Natural killer cell treated with Interleukin-12 subunit alpha and Interleukin-12 subunit beta and Interleukin-15 and Interleukin-18, amount 100 ng/mL, for 72 hours (primary cell): ENCODE measurements at places on chromosomes 4 and X. TPM values are rescaled to one million over a fixed set of nuclear protein-coding genes. Genes with fewer than 3 reads are reported as not detected.

DNA sequence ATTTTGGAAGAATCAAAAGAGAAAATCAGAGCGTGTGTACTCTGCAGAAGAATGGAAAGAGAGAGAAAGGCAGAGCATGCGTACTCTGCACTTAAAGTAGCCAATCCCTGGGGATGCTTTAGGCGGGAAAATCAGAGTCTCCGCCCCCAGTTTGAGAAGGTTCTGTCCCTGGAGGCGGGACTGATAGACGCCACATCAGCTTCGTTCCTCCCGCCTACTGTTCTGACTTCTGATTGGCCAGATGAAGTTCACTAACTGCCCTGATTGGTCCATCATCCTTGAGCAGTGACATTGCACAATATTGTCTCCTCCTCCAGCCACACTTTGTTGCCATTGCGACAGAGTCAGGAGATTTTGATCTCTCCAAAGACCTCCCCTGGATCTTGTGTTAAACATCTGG, 23.8 kb downstream of the SSX1 start:
- DNase-seq, result no peak

- DNase-seq, result no peak
Measured at GRCh38 chrX:69232945-69233344, 67.7 kb upstream of the PJA1 start.

The FBXO8 gene
- total RNA-seq, result 11.4 TPM

DNA sequence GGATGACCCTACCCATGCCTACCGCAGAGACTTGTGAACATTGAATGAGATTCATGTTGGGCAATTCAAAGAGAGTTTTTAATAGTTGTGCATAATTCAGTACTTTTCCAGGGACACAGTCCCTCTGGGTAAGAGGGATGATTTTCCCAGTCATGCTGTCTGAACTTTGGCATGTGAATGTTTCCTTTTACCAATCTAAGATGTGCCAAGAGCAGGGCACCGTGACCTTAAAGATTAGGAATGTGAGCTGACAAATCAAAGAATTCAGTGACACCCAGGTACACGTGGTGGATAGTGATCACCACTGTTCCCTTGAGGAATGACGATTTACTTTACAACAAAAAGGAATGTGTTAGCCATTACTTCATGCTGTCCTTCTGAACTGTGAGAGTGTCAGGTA, 515.6 kb downstream of the PPARGC1A start:
- no peak for DNase-seq

- DNase-seq, result peak; percentile 71
Measured at GRCh38 chr4:37891260-37892159, 626 bp downstream of the TBC1D1 start.

The ENPEP gene
- total RNA-seq, result 0.05 TPM

DNA sequence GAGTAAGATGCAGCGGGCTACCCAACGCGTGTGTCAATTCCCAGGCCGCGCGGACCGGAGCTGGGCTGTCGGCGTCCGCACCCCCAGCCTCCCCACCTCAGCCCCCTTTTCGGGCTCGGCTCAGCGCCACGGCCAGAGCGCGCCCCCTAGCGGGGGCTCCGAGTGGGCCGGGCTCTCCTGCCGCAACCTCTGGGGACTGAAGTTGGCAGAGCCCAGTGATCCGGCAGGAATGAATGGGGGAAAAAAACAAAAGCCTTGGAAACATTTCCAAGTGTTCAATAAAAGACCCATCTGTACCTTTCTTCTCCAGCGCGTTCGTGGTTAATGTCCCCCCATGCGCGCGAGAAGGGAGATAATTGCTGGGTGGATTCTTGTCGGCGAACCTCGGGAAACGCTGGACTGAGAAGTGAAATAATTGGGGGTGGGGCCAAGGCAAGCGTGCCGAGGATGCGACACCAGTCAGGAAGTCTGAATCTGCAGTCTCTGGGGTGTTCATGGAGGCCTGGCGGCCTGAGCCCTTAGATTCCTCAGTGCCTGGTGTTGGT, 5.2 kb upstream of the ARX start:
- no peak for DNase-seq

The HS3ST1 gene
- total RNA-seq, result not detected

The DCHS2 gene
- total RNA-seq, result not detected

- no peak for DNase-seq
Measured at GRCh38 chr4:79431839-79432238, 23.8 kb upstream of the GK2 start.

The TRIM61 gene
- 3.6 TPM for total RNA-seq

- DNase-seq, result no peak
Measured at GRCh38 chr4:185019456-185020292, 1.4 kb downstream of the HELT start.

DNA sequence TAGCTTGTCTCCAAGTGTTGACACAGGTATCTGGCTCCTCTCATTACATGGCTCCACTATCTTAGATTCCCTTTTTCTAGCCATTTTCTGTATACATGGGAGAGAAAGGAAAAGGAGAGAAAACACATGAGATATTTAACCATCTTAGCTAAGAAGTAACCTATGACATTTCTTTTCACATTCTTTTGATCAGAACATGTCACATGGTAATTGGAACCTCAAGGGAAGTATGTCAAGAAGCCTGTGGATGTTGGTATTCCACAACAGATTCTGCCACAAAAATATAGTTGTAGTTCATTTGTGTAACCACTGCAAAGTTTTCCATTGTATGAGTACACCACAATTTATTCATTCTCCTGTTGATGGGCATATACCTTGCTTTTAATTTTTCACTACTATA, 18.7 kb upstream of the GABRB1 start:
- DNase-seq, result no peak

The MRPL1 gene
- 39.6 TPM for total RNA-seq

GRCh38 chr4:17447056-17447455, 64.8 kb downstream of the QDPR start:
- DNase-seq, result no peak

The ZDHHC15 gene
- not detected for total RNA-seq

DNA sequence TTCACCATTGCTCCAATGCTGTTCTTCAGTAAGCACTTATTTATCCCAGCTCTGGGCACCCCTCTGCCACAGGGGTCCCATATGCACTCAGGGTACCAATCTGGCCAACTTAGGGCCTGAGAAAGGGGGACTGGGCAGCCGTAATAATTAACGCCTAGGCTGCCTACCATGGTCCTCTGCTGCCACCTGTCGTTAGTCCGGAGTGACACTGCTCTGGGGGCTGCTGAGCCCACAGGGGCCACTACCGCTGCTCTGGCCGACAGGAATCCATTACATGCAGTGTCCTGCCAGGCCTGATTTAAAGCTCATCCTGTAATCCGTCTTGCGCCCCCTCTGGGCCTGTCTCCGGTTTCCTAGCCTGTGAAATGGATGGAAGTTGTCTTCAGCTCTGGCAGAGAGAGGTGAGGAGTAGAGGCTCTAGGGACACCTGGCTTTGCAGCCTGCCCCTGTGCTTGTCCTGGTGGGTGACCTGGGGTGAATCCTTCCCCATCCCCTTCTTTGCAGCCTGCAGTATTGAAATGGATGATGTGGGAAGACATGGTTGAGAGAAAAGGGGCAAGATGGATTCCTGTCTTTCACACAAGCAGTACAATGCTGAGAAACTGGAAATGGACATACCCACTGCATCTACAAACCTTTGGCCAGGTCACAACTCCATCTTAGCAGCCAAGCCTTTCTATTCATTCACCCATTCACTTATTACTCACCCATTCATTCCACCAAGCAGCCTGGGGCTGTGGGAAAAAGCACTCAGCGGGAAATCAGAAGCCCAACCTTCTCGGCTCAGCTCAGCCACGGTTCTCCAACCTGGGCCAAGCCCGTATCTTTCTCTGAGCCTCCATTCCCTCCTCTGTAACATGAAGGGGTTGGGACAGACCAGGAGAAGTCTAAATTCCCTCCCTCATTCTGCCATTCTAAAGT, 116.3 kb upstream of the NALF2 start:
- no peak for DNase-seq

GRCh38 chr4:6225469-6225868, 25.1 kb upstream of the JAKMIP1 start:
- no peak for DNase-seq

The GAB3 gene
- total RNA-seq, result 20.3 TPM

- DNase-seq, result no peak
Measured at GRCh38 chrX:148466292-148466691, 34.1 kb upstream of the AFF2 start.

The SH3TC1 gene
- 15.5 TPM for total RNA-seq

GRCh38 chrX:13101441-13102139, 57.2 kb upstream of the FAM9C start:
- DNase-seq, result no peak

The MAGEB6B gene
- total RNA-seq, result not detected

- no peak for DNase-seq
Measured at GRCh38 chr4:112075906-112076305, 69.3 kb upstream of the FAM241A start.

DNA sequence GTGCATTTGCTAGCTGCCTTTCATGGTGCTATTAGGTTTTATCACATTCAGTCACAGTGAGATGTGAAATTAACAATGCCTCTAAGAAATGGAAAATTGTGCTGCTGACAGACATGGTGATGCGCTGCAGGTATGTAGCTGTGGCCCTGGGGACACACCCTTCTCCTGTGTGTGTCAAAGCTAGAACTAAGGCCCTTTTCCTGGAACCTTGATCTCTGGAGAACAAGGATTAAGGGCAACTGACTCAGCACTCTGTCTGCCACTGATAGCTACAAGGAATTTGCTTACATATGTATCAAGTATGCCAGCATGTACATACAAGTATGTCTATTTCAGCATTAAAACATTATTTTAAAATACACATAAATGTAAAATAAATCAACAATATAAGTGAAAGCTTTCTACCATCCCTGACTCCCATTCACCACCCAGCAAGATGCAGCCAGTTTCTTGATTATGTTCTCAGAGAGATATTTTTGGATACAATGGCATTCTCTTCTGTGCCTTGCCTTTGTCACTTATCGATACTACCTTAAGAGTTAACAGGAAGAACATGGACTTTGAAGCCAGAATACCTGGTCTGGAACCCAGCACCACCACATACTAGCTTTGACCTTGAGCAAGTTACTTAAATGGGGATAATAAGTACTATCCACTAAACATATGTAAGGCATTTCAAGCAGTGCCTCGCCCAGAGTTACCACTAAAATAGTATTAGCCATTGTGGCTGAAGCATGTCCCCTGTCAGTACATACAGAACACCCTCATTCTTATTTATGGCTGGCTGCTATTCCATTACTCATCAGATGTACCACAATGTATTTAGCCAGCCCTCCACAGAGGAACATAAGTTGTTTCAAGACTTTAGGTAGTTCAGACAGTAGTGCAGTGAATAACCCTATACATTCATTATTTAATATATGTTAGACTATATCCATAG, 68.5 kb downstream of the NPNT start:
- DNase-seq, result no peak

- DNase-seq, result no peak
Measured at GRCh38 chr4:105896461-105896942, 1.2 kb downstream of the NPNT start.

The PKD2 gene
- total RNA-seq, result 7.8 TPM

The BEX4 gene
- total RNA-seq, result 2.9 TPM

GRCh38 chr4:179615704-179616103, 2173.5 kb upstream of the AGA start:
- DNase-seq, result no peak

- no peak for DNase-seq
Measured at GRCh38 chrX:153764786-153765137, 713 bp downstream of the PLXNB3 start.

GRCh38 chrX:151240237-151240636, 63.9 kb downstream of the GPR50 start:
- no peak for DNase-seq

The NDNF gene
- not detected for total RNA-seq

- DNase-seq, result no peak
Measured at GRCh38 chrX:3950373-3950772, 236.9 kb upstream of the PRKX start.

The IL21 gene
- total RNA-seq, result 1.7 TPM

GRCh38 chr4:179195887-179196286, 1753.7 kb upstream of the AGA start:
- DNase-seq, result no peak

The PASD1 gene
- total RNA-seq, result not detected

- no peak for DNase-seq
Measured at GRCh38 chr4:139552517-139553307, 3.3 kb downstream of the SETD7 start.

GRCh38 chr4:167100120-167100519, 134.2 kb downstream of the SPOCK3 start:
- no peak for DNase-seq

DNA sequence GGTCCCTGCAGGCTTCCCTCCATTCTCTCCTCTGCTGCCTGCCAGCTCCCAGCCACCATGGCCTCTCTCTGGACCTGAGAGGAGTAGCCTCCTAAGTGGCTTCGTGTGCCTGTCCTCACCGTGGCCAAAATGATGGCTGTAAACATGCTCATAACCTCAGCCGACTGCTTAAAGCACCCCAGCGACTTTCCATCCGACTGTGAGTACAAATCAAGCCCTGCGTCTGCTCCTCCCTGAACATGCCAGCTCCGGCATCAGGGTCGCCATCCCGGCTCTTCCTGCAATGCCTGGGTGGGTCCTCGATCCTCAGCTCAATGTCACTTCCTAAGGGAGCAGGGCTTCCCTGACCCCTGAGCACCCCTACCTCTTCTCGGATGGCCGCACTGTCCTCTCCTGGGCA, 3.3 kb upstream of the SORCS2 start:
- peak; percentile 23 for DNase-seq

- DNase-seq, result no peak
Measured at GRCh38 chr4:47530801-47531200, 45.7 kb downstream of the ATP10D start.

- DNase-seq, result no peak
Measured at GRCh38 chr4:118866442-118866841, 22.2 kb upstream of the SYNPO2 start.

GRCh38 chrX:2627272-2627867, 63.7 kb upstream of the CD99 start:
- DNase-seq, result no peak

GRCh38 chr4:170750519-170750918, 660.8 kb upstream of the AADAT start:
- DNase-seq, result no peak

DNA sequence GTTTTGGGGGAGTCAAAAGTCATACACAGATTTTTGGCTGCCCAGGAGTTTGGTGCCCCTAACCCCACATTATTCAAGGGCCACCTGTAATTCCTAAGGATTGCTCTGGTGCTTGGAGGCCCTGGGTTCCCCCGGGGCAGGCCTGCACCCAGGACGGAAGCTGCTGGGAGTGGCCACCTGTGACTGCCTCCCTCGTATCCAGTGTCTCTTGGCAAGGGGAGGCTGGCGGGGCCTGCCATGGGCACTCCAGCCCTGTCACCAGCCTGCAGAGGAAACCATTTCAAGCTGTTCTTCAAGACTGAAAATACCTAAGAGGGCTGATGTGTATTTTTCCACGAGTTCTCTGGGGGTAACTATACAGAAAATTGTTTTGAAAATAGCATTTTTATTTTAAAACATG, 24.5 kb upstream of the GPR78 start:
- DNase-seq, result no peak

The ADH1B gene
- total RNA-seq, result not detected
